ENCODE measurements at places on chromosomes 16 and 17.

- DNase-seq: no peak
Observed at GRCh38 chr16:78523212-78523985, 423.9 kb downstream of the WWOX start.

- DNase-seq: no peak
Observed at GRCh38 chr16:53249331-53249730, 184.9 kb upstream of the RBL2 start.

- no peak for DNase-seq
Observed at GRCh38 chr16:56355221-56355620, 70.1 kb downstream of the AMFR start.

- DNase-seq: no peak
Observed at GRCh38 chr17:41736983-41737679, 2.7 kb upstream of the HAP1 start.

- DNase-seq: no peak
Observed at GRCh38 chr16:56589141-56590039, at the start of gene MT3. Gene MT3, plus strand, starts transcription at chr16:56589528. Its CDS starts 63 bp downstream, at chr16:56589591.

DNA sequence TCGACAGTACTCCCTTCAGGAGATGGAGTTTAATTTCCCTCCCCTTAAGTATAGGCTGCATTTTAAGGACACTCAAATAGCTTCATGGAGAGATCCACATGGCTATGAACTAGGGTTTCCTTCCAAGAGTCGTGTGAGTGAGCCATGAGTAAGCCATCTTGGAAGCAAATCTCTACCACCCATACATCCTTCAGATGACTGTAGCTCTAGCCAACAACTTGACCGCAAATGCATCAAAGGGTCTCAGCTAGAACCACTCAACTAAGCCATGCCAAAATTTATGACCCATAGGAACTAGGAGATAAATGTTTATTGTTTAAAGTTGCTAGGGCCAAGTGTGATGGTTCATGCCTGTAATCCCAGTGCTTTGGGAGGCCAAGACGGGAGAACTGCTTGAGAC, 43.4 kb downstream of the METTL16 start:
- DNase-seq: no peak

GRCh38 chr17:67020293-67020766, 24.0 kb upstream of the CACNG1 start:
- no peak for DNase-seq

- DNase-seq: no peak
Observed at GRCh38 chr16:86297866-86298757, 212.2 kb upstream of the FOXF1 start.

- DNase-seq: no peak
Observed at GRCh38 chr17:81076141-81076679, 41.3 kb downstream of the BAIAP2 start.

GRCh38 chr17:43143201-43143600, 18.0 kb upstream of the BRCA1 start:
- DNase-seq: no peak

DNA sequence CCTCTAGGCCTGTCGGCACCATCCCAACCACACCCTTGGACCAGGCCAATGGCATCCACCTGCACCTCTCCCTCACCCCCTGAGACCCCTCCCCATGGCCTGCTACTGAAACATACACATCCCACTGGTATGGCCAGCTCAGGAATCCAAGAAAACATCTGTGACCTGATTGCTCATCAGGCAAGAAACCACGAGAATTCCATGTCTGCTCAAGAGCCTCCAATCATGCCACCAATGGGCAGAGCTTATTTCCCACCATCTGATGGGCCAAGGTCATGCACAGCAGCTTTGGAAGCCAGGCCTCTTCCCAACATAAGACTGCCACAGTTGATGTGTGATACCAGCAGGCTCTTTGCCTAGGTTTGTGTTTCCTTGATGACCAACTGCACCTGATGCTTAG, 190.1 kb downstream of the C16orf78 start:
- no peak for DNase-seq

GRCh38 chr16:83305092-83305491, 502.7 kb upstream of the HSBP1 start:
- DNase-seq: no peak

- DNase-seq: no peak
Observed at GRCh38 chr16:1428511-1428910, 2.4 kb upstream of the PERCC1 start.

DNA sequence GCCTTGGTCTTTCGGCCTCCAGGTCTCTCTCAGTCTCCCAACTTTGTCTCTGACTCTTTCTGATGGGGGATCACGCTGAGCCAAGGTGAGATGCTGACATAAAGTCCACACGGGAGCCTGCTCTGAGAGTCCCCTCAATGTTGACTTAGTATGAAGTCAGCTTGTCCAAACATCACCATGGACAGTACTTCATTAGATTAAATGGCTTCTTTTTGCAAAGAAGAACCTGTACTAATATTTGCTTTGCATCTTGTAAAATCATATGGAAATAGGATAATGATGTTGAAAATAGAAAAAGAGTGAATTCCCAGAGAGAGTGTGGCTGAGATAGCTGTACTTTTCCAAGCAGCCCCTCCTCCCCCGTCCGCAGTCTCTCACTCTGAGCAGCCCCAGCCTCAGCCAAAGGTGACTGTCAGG, 56.7 kb upstream of the SIAH1 start:
- no peak for DNase-seq

DNA sequence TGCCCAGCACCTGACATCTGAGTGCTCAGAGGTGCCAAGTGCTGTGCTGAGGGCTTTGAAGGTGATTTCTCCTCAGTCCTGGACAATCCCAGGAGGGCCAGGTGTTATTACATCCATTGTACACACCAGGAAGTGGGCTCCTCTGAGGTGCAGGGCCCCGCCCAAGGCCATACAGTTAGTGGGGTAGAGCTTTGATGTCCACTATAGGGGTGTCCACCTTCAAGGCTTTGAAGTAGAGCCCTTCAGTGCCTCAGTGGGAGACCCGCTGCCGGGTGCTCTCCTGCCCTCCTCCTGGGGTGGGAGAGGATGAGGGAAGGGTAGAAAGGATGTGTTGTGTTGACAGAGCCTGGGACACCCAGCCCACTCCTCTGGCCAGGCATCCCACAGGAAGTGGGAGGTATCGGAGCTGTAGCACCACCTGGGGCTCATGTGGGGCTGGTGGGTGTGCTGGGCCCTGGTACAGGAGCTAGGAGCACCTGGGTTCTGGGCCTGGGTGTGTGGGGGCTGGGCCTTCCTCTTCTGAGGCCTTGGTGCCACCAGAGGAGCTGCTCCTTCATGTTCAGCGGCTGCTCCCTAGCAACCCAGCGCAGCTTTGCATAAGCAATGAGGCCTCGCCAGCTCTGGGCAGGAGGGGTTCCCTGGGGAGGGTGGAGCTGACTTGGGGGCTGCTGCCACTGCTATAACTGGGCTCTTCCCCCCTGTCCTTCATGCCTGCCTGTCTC, 7.4 kb downstream of the LASP1 start:
- no peak for DNase-seq

- no peak for DNase-seq
Observed at GRCh38 chr17:55783684-55784245, 32.9 kb downstream of the PCTP start.

- peak; percentile 18 for DNase-seq
Observed at GRCh38 chr17:2222901-2223616, 80.5 kb downstream of the SMG6 start.

DNA sequence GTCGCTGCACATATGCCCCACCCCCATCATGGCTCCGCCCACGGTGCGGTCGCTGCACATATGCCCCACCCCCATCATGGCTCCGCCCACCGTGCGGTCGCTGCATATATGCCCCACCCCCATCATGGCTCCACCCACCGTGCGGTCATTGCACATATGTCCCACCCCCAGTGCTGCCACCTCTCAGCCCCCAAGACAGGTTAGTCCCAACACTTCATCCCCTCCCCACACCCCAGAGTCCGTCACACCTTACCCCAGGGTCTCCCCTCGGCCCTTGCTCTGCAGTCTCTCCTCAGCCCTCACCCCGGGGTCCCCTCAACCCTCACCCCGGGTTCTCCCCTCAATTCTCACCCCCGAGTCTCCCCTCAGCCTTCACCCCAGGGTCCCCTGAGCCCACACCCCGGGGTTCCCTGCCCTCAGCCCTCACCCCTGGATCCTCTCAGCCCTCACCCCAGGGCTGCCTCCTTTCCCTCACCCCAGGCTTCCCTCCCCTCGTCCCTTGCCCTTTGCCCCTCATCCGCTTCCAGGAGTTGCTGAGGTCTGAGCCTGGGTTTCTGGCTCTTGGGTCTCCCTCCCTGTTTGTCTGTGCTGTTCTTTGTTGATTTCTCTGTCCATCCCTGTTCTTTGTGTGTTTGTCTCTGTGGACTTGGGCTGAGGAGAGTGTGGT, 25.6 kb downstream of the TPSG1 start:
- DNase-seq: no peak

GRCh38 chr17:39579318-39580081, 28.2 kb downstream of the NEUROD2 start:
- no peak for DNase-seq
